Activated T-cell treated with anti-CD3 and anti-CD28 coated beads for 1 hour (primary cell): ENCODE measurements at places on chromosomes 5 and 9.

- DNase-seq, result no peak
These were observed 34.3 kb downstream of the EPB41L4B start for GRCh38 chr9:109286571-109286977.

GRCh38 chr5:7087719-7088297 is 308.1 kb upstream of the ADCY2 start:
- no peak for DNase-seq

GRCh38 chr9:14214693-14215092 is 99.2 kb downstream of the NFIB start:
- no peak for DNase-seq

- no peak for DNase-seq
These were observed 8.5 kb downstream of the FBP1 start for GRCh38 chr9:94630833-94631232.
